ENCODE measurements at places on chromosomes 7 and 10.

GRCh38 chr10:28627102-28627501, 50.2 kb upstream of the BAMBI start:
- DNase-seq, result peak; percentile 5

- no peak for DNase-seq
These were observed 519 bp downstream of the ITGB8 start for GRCh38 chr7:20330928-20331909.

- peak; percentile 9 for DNase-seq
These were observed 413.5 kb upstream of the SEMA3D start for GRCh38 chr7:85600395-85600794.

DNA sequence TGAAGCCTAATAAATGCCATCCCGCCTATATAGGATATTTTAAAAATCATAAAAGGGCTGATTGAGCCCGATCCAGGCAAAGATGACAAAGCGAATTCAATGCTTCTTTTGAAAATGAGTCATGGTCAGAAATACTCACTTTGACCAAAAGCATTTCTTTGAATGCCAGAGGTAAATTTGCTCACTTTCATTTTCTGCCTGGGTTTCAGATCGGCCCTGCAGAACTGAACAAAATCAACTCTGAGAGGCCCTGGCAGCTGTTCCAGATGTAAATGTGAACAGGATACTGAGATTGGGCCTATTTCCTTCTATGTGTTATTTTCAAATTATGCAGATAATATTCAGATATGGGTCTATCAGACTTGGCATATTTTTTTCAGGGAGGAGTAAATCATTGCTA, 114.8 kb upstream of the ARID5B start:
- peak; percentile 84 for DNase-seq

DNA sequence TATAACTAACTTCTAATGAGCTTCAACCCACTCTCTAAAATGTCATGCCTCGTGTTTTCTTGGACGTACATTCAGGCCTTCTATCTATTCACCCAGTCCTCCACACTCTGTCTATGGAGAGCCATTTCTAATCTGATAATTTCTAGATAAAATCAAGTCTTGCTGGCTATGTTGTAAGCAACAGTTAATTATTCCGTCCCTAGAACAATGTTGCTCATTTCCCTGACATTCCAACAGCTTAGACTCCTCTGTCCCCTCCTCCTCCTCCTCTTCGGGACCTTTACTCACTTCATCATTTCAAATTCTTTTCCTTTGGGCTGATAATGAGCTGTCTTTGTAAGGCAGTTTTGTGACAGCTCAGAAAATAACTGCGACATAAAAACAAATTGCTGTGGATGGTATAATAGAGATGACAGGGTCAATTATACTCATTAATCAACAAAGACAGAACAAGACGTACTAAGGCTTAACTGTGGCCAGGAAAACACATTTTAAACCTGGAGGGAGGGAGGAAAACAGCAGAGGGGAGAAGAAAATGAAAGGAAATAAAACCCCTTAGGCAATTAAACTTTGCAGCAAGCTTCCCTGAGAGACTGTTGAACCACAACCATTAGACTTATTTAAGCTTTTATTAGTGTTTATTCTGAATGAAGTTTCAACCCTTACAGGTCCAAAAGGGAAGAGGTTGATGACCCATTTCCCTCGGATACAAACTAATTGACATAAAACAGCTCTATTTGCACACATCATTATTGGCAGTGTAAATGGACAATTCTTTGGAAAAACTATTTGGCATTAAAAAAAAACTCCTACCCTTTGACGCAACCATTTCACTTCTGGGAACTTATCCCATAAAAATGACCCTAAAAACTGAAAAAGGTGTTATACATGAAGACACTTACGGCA, 179.1 kb downstream of the SFMBT2 start:
- DNase-seq, result no peak

DNA sequence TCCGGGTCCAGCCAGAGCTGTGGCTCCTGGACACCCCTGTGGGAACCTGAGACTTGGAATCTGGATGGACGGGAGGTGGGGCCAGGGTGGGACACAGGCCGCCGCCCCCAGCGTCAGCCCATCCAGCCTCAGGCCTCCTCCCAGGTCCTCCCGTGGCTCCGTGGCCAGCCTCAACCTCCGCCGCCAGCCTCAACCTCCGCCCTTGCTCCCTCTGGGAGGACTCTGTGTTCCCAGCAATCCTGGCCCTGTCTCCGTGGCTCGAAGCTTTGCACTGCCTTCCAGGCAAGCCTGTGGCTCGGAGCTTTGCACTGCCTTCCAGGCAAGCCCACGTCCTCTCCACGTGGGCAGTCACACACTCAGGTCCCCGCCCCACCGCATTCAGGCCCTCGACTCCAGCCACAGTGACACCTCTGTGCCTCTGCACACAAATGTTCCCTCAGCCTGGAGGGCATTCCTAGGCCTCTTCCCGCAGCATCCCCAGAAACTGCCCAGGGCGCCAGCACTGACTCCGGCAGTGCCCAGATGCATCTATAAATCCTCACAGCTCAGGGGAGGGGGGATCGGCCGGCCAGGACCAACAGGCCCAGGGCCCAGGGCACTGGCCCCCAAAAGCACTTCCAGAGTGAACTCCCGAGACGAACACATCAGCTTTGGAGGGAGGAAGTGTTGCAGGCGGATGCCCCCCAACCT, 44.7 kb upstream of the PDGFA start:
- DNase-seq, result no peak

- DNase-seq, result no peak
These were observed 23.8 kb downstream of the PALS2 start for GRCh38 chr7:24597014-24597413.

- peak; percentile 46 for DNase-seq
These were observed 87.1 kb downstream of the CYP26A1 start for GRCh38 chr10:93160829-93161228.

DNA sequence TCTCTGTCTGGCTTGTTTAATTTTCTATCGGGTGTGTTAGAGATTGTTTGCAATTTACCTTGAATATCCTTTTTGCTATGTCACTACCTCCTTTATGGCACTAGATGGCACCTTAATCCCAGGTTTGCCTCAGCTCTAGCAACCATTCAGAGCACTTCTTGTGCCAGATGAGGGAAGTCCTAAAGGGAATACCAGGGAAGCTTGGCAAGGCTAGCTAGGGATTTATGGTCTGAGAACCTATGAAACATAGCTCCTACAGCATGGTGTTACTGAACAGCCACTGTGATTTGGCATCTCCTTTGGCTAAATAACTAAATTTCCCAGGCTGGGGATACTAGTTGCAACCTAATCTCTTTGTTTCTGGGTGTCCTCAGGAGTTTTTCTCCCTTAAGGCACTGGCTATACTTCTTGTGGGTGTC, 69.0 kb upstream of the VOPP1 start:
- DNase-seq, result peak; percentile 81

DNA sequence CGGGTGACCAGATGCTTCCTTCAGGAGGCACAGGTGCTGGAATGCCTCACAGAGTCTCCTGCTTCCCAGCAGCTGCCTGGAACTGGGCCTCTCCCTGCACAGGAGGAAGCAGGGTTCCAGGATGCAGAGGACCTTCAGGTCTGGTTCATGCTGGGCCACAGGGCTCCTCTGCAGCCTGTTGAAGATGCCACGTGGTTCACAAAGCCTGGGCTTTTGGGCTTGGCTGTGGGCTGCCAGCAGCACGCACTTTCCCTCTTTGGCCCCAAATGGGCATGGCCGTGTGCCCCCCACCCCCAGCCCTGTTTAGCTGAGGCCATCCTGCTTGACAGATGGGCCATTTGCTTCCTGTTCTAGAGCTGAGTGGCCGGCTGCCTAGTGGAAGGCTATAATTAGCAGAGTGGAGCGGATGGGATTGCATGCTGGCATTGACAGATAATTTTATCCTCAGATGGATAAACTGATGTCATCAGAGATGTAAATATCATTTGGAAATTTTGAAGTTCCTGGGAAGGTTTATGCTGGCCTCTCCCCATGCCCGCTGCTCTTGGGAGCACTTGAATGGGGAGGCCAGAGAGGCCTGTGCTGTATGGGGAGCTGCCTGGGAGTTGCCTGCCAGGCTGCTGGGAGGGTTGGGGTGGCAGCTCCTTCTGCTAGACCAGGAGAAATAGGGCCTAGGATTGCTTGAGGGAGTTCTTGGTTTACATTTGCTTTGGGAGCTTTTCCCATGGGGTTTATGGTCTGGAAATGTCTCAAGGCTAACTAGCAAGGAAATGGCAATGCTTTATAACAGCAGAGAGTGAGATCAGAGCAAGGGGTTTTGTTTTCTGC, 28.2 kb downstream of the TSPAN15 start:
- DNase-seq, result no peak

DNA sequence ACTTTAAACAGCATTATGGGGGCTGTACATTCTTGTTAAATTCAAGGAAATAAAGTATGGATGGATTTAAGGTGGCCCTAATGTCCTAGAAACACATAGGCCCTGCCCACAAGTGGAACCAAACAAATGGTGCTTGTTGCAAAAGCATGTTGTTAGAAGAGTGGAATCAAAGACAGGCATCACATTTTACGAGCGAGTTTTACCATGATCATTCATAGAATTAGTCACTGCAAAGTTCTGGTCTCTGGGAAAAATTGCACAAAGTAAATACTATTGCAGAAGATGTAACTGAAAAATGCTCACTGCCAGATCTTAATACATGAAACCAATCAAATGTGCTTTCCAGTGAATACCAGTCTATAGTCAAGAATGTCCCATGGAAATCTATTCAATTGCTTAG, 677.1 kb downstream of the PARD3 start:
- DNase-seq, result peak; percentile 80

GRCh38 chr7:15580604-15581351, 19.0 kb upstream of the AGMO start:
- no peak for DNase-seq

DNA sequence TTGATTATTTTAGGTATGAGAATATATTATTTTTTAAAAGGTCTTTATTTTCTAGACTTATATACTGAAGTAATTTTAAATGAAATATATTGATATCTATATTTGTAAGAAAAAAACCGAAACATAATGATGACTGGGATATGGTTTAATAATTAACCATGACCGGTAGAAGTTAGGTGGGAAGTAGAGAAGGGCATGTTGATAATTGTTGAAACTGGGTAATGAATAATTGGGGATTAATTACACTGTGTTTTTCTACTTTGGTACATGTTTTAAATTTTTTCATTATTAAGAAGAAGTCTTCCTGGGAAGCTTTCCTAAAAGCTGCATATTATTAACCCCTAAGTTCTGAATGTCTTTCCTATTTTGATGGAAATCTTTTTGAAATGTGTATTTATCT, 16.3 kb downstream of the TSPAN12 start:
- no peak for DNase-seq

DNA sequence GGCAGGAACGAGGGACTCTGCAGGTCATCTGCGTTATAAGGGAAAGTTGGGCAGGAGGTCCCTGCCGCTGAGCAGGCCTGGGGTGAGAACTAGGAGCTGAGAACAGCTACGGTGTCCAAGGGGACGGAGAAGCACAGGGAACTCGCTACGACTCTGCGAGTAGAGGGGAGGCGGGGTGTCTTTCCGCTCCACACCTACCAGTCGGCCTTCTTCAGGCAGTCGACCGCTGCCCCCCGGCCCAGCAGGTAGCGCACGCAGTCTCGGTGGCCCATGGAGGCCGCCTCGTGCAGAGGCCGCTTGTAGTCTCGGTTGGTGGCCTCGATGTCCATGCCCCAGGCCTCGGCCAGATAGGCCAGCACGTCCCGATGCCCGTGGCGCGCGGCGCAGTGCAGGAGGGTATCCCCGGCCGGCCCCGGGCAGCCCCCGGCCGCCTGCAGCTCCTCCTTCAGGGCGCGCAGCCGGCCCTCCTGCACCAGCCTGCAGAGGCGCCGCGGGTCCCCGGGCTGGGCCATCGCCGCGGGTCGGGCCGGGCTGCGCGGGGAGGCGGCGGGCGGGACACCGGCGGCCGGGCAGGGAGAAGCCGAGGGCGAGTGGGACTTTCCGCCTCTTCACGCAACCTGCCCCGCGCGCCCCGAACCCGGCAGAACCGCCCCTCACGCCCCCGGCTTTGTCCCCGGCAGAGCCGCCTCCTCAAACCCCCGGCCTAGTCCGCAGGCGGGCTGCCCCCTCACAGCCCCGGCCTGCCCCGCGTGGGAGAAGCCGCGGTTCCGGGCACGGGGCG, 660 bp downstream of the ANKRD16 start:
- peak; percentile 56 for DNase-seq

DNA sequence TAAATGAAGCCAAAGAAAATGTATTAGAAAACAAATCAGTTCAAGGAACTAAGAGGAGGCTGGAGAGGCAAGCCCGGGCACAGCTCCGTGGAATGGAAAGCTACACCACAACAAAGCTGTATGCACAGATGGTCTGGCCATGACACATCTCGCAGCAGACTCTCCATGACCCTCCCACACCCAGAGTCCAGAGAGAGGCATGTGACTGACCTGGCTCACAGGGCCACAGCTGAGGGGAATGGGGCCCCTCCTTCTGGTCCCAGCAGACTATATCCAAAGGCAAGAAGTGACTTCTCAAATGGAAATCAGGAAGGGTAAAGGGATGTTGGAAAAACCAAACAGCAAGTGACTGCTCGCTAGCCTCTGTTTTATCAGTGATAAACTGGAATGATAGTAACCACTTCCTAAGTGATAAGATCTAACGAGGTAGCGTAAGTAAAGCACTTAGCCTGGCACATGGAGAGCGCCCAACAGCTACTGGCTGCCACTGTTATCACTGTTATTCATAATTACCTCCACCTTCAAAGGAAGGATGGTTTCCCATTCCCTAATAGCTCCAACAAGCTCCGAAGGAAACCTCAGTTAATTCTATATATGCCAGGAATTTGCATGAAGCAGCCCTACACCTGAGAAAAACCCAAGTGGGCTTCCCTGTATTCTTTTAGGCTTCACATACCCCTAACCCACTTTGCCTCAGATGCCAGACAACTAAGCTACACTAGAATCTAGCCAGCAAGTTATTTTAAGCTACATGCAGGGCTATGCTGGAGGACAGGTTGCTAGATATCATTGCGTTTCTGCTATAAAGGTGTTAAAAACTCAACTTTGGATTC, 8.4 kb downstream of the OSBPL3 start:
- peak; percentile 93 for DNase-seq

DNA sequence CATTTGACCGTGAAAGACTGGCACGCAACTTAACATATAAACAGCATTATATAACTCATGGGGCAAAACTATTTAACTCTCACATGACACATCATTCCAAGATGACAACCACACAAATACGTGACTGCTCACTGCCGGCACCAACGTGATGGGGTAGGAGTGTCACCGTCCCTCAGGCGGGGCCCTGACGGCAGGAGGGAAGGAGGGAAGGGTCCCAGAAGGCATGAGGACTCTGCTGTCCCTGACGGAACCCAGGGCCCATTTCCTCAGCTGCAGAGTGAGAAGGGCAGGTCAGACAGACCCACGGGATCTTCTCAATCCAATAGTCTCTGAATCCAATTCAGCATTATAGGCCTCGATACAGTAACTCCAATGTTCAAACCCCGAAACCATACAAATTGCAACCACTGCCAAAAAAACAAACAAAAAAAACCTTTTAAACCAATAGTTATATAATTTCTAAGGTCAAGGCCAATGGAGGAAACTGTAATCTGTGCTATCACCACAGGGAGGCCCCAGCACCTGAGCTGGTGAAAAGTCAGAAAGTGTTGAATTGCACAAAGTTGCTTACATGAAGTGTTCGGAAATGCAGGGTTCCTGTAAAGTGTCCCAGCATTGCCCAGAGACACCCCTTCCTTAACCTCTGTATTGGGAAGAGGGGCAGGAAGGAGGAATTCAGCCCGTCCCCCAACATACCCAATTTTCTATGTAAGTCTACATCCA, 137.4 kb downstream of the TNS3 start:
- no peak for DNase-seq

GRCh38 chr7:104327938-104328295, 486 bp upstream of the LHFPL3 start:
- DNase-seq, result no peak

GRCh38 chr7:18647582-18647981, 152.0 kb downstream of the HDAC9 start:
- no peak for DNase-seq
